ENCODE measurements at places on chromosomes 1 and 21.

GRCh38 chr1:244761279-244761678, 74.2 kb upstream of the COX20 start:
- DNase-seq: no peak

DNA sequence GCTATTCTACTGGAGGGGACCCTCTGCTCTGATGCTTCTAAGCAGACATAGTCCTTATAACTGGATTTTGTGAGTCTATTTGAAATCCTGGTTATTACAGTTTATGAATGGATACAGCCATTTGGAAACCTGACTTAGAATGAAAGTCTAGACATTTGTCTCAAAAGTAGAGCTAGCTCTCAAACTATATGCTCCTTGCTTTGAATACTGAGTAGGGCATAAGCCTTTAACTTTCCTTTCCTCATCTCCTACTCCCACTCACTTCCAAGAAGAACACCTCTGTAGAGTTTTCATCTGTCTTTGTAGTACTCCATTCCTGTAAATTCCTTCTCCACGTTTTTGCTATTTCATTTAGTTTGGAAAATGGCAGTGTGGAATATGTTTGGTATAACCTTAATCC, 9.0 kb upstream of the ARID1A start:
- no peak for DNase-seq

DNA sequence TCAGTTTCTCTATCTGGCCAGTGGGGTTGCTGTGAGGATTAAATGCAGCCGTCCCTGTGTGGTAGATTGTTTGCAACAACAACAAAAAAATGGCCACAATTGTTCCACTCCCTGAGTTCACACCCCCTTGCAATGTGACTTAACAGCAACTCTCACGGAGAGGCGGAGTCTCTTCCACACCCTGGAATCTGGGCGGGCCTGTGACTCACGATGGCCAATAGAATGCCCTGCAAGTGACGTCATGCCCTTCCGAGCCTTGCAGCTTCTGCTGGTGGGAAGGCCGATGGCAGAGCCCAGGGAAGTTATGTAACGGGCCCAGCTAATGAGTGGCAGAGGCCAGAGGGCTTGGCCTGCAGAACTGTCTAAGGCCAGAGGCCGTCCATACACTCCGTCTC, 87.9 kb downstream of the RIPK4 start:
- DNase-seq: no peak

DNA sequence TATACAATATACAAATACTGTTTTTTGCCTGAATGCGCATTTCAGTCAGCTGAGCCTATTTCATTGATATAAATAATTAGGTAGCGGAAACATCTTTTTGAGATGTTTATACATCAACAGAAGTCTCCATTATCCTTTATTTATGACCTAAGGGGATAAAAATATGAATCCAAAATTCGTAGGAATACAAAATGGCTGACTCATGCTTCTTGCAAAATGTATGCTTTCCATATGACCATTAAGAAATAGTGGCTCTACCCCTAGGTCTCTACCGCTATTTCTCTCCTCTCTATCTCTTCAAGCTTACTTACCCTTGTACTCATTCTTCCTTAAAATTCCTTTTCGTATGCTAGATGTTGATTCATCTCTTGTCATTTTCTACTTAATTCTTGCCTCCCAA, 338.4 kb upstream of the TMPRSS15 start:
- no peak for DNase-seq

DNA sequence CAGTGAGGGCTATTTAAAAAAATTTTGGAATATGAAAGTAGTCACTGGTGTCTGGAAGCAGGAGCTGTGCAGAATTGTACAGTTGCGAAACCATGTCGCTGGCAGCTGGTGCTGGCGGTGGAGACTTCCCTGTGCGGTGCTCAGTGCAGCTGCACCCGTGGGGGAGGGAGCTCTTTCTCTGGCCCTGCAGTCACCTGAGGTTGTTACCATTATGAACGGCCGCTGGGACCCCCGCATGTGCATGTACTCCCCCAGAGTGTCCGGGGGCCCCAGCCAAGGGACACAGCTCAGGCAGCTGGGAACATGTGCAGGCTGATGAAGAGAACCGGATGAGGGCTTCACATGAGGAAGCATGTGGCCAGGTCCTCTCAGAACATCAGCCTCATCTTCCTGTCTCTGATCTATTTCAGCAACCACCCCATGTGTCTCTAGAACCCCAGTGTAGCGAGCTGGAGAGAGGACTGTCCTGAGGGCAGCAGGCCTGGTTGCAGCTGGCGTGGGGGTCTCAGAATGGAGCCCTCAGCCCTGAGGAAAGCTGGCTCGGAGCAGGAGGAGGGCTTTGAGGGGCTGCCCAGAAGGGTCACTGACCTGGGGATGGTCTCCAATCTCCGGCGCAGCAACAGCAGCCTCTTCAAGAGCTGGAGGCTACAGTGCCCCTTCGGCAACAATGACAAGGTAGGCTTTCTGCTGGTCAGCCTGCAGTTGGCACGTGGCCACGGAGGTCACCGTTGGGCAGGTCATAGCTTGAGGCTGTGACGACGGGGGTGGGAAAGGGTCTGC, at the start of gene TRPM2:
Gene TRPM2, plus strand, starts transcription at position 431 of the 780 bp plus-strand sequence. Its CDS starts 80 bp downstream, at position 511.
- no peak for DNase-seq

DNA sequence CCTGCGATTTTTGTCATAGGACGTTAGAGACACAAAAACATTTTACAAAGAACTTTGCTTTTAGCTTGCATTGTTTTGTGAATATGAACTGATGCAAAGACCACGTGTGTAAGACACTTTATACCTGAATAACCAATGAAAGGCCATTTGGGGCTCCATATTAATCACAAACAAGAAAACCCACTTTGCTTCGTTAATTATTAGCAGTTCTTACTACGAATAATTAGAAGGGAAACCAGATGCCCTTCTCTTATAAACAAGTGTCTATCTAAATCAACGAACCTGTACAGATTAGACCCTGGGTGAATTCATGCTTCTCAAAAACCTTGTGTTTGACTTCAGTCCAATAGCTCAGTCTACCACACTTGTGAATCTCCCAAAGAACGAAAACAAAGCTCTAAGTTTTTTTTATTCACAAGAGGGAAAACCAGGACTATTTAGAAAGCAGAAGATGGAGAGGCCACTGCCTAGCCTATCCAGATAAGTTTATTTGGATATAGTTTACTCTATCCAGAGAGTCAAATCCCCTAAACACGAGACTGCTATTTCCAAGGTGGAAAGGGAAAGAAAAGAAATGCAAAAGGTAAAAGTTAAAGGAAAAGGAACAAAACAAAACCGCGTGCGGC, 897 bp downstream of the CYYR1 start:
- no peak for DNase-seq

DNA sequence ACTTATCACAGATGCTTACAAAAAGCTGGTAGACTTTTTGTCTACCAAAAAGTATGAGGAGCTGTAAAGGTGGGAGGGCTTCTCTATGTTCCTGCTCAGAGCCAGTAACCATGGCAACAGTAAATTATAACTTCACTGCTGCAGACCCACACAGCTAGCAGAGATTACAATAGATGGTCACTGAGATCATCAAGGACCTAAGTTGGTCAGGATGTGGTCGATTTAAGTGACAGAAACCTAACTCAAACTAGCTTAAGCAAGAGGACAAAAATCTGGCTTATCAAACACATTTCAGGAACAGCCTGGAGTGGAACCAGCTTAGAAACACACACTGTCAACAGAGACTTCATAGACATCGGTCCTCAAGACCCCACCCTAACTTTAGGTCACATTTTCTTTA, 113.4 kb upstream of the ATP1A1 start:
- DNase-seq: no peak

DNA sequence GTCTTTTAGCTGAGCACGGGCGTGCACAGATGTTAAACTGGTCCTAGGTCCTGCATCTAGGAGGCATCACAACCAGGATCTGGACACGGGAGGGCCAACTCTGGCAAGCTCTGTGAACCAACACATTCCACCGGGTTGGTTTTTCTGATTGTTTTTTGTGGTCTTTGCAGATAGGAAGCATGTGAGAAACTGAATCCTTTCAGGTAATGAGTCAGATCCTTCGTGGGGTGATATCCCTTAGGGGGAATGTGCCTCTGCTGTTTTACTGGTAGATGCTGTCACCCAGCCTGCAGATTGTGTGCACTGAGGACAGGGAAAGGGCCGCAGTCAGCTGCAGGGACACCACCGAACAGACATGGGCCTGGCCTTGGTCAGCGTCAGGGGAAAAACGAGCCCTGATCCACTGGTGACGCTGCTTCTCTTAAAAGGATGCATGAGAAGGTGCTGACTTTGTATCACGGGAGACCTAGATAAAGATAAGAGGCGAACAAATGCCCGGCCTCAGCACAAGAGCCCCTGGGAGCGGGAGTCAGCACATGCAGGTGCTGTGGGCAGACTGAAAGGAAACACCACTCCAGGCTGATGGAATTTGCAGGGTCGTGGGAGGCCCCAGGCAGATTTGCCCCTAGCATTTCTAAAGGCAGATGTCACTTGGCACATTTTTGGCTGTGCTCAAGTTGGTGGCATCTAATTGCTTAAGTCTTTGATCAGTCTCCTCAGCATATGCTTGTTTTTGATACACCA, 51.1 kb downstream of the DOP1B start:
- DNase-seq: no peak

GRCh38 chr1:73576083-73576482, 621.9 kb downstream of the LRRIQ3 start:
- no peak for DNase-seq

GRCh38 chr21:37383086-37383485, 16.5 kb downstream of the DYRK1A start:
- no peak for DNase-seq

GRCh38 chr1:246110343-246111219, 396.5 kb downstream of the SMYD3 start:
- DNase-seq: no peak

DNA sequence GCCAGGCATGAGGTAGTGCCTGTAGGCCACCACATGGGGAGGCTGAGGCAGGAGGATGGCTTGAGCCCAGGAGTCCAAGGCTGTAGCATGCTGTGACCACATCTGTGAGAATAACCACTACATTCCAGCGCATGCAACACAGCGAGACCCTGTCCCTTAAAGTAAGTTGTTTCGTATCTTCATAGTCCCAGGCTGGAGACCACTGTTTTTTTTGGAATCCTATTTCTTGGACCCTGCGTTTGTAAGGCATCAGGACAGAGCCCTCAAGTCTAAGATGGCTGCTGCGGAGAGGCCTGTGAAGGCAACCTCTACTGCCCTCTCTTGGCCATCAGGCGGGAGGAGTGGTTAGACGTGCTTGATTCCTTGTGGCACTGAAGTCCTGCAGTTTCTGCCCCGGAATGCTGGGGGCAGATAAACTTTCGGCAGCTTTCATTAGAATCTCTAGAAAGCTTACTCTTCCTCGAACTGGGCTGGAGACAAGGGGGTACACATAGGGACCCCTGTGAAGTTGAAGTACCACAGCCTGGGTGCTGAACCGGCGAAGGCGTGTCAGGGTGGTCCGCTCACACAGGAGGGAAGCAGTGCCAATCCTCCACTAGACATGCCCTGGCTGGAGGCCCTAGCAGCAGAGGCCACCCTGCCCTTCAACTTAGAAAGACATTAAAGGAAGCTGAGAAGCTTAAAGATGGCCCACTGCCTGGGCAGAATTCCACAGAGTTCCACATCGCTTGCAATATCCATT, 36.6 kb downstream of the RABIF start:
- DNase-seq: no peak

- no peak for DNase-seq
These were observed 58.4 kb upstream of the KAZN start for GRCh38 chr1:14539953-14540563.

- DNase-seq: no peak
These were observed 44.9 kb upstream of the USP24 start for GRCh38 chr1:55259911-55260609.

DNA sequence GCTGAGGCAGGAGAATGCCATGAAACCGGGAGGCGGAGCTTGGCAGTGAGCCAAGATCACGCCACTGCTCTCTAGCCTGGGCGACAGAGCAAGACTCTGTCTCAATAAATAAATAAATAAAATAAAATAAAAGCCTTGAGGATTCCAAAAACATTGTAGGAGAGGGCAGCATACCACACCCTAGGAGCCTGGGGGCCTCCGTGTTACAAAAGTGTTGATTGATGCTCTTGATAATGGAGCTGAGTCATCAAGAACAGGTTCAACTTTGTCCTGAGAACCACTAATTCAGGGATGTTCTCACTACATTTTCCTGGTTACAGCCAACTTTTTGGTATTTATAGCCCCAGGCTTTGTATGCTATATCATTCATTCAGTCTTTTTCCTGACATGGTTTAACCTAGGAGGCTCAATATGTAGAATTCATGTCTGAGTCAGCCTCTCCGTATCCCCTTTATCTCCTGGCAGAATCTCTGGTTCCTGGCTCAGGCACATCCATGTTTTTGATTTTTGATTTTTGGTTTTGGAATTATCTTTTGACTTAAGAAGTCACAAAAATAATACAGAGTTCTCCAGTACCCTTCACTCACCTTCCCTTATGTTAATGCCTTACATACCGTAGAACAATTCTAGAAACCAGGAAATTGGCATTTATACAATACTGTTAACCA, 69.4 kb downstream of the LRRC8D start:
- DNase-seq: no peak

DNA sequence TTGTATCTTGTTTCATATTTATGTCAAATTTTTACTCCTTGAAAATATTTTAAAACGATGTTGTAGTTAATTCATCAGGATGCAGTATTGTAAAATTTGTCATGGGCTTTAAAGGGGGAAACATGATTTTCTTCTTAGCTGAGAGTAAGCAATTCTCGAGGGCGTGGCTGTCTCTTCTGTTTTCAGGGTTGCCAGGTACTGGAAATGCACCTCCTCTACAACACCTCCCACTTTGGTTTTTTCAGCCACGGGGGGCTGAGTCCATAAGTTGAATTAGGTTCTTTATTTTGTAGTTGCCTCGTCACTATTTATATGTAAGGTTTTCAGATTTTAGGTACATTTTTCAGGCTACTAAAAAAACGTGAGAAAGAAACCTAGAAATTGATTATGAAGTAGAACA, 64.0 kb downstream of the PRDM2 start:
- no peak for DNase-seq

DNA sequence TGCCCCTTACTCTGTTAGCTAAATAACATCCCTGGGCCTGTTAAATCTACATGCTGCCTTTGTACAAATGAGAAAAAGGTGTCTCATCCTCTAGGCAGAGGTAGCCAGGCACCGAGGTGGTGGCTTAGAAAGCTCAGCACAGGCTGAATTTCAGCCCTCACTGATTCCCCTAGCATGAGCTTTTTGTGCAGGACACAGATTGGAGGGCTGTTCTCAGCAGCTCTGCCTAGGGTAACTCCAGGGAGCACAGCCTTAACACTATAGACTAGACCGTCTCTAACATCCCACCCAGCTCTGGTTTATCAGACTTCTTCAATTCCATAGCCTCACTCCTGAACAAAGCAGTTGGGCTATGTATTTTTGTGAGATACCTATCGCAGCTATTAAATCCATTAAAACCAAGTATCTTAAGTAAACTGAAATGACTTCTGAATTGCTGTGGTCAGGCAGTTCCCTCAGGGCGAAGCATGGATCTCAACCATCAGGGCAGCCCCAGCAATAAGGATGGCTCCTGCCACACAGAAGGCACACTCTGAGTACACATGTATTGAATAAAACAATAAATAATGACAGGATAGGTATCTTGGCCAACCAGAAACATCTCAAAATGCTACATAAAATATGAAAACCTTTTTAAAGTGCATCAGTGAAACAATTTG, 14.8 kb downstream of the S100A6 start:
- DNase-seq: no peak

- DNase-seq: peak; percentile 21
These were observed 87.4 kb downstream of the FASLG start for GRCh38 chr1:172746091-172746949.

- DNase-seq: no peak
These were observed 247.3 kb downstream of the FOXD2 start for GRCh38 chr1:47684964-47685762.

GRCh38 chr1:181397845-181398244, 85.5 kb upstream of the CACNA1E start:
- no peak for DNase-seq
